ENCODE measurements at places on chromosomes 13 and 19.

DNA sequence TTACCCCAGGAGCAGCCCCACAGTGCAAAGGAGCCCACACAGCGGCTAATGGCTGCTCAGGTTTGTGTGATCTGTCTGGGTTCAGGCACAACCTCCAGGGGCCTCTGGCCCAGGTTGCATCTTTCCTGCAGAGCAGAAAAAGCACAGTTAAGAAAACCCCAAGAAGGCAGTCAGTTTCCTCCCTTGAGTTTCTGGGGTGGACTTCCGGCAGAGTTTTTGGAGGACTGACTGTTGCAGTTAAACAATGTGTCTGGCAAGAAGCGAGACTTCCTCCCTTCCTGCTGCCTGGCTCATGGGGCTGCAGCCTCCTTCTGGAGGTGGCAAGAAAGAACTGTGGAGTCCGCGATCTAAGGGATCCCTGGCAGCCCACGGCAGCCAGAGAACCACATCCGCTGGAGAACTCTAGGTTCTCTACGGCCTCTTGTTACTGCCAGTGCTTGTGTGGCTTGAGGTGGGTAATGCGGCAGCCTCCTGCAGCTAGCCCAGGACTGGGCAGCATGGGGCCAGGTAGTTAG, 114.4 kb downstream of the ZDHHC20 start:
- DNase-seq, result no peak

DNA sequence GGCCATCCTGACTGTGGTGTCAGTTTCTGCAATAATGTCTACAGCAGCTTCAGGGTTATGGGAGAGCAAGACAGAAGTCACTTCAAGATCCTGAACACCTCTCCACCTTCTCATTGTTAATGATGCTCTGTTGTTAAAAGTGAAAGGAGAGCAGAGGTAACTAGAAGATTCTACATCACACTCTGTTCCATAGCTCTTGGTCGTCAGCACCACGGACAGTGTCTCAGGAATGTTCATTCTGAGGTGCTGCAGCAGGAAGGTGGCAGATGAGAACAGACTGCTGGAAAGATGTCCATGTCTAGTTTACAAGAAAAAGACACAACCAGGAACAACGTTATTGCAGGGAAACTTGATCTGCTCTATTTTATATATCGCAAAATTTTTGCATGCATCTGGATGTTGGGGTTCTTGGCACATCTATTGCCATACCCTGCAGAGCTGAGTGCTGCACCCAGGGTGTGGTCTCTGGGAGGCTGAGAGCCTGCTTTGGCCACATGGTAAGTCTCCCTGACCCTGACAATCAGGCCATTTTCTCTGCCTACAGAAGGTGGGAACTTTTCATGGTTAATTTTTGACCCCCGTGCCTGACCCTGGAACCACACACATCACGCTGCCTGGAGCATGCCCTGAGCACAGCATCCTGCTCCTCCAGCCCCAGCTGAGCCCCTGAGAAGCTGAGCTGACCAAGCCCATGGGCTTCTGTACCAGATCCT, 12.7 kb downstream of the CEACAM21 start:
- no peak for DNase-seq

DNA sequence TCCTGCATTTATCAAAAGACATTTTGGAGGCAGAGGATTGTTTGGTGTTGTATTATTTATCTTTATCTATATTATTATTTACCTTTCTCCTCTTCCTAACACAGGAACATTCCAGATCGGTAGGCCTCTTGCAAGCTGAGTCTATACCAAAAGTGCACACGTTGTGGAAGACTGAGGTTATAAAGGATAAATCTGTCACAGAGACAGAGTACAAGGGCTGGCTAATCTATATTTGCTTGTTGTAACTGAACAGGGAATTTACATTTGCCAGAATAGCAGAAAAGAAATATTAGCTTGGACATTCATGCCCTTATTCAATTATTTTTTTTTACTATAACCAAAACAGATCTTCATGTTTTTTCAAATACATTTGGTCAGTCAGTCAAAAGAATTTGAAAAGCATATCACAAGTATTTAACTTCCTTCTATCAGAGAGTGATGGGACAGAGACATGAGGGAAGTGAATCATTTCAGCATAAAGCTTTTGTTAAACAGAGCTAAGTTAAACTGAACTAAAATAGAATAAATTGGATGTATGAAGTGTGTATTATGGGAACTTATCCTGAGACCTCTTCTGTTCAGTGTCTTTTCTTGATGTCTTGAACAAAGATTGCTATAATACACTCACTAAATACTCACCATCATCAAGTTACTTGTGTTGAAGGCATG, 352.5 kb downstream of the DNAJC15 start:
- no peak for DNase-seq

GRCh38 chr19:43534816-43535761, 2.1 kb downstream of the ZNF575 start:
- no peak for DNase-seq

GRCh38 chr13:77535448-77535847, at the start of gene SCEL:
SCEL (plus strand) TSS chr13:77535706; CDS start chr13:77555876, 20,170 bp downstream.
- no peak for DNase-seq

- DNase-seq, result peak; percentile 23
These were observed 12.3 kb downstream of the CLDN10 start for GRCh38 chr13:95564733-95565291.

DNA sequence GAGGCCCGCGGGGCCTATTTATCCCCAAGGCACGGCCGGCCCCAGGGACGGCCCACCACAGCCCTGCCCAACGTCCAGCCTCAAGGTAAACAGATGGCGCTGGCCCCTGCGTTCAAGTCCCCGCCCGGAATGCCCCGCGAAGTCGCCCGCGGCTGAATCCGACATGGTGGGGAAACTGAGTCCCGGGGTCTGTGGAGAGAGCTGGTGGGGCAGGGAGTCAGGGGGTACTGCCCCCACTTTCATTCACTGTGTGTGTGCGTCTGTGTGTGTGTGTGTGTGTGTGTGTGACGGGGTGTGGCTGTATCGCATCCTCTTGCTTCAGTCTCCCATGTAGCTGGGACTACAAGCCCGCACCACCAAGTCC, 192 bp upstream of the COMP start:
- DNase-seq, result no peak

- DNase-seq, result no peak
These were observed 722 bp upstream of the ICAM1 start for GRCh38 chr19:10270180-10270615.

- no peak for DNase-seq
These were observed at the start of gene PLK5 for GRCh38 chr19:1523412-1524286. PLK5 (plus strand) TSS chr19:1524077; CDS start chr19:1526997, 2,920 bp downstream.

GRCh38 chr13:20221772-20222171, 10.3 kb downstream of the GJB6 start:
- no peak for DNase-seq

DNA sequence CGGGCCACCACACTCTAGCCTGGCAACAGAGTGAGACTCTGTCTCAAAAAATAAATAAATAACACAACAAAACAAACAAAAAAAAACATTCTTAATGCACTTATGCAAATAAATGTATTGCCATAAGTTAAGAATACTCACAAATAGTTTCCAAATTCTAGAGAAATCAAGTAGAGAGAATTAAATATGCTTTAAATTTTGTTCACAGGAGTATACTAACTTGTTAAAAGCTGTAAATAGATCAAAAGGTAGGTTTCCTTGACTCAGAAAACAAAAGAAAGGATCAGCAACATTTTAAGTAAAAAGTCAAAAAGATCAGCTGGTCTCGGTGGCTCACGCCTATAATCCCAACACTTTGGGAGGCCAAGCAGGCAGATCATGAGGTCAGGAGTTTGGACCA, 50.5 kb upstream of the ZNF429 start:
- DNase-seq, result no peak

DNA sequence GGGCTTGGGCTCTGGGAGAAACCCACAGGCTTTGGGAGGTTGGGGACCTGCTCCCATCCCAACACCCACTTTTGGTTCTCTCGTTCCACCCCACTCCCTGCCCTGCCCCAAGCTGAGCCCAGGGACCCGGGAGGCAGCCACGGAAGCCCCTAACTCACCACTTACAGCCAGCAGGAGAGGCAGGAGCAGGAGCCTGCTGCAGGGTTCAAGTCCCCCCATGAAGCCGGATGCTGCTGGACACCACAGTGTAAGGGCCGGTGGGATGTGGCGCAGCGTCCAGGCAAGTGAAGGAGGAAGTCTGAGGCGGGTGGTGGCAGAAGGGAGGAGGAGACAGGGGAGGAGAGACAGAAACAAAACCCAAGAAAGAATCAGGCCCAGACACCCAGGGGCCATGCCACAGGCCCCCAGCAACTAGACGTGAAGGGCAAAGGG, at the start of gene TYROBP:
TSS of gene TYROBP (minus strand) at position 286 of the 432 bp plus-strand sequence. CDS start at position 219, 67 bp downstream.
- DNase-seq, result no peak

DNA sequence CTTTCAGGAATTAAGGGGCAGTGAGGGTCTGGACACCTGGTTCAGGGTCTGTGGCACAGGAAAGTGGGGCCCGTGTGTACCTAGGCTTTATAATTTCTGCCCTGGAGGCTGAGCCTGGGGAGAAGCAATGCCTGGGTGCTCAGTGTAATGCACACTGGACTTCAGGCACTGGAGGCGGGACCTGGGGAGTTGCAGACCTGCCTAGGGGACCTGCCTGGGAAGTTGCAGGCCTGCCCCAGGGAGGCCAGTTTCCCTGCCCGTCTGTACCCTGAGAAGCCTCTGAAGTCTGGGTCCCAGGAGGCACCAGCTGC, 2.5 kb upstream of the TMEM59L start:
- DNase-seq, result no peak

DNA sequence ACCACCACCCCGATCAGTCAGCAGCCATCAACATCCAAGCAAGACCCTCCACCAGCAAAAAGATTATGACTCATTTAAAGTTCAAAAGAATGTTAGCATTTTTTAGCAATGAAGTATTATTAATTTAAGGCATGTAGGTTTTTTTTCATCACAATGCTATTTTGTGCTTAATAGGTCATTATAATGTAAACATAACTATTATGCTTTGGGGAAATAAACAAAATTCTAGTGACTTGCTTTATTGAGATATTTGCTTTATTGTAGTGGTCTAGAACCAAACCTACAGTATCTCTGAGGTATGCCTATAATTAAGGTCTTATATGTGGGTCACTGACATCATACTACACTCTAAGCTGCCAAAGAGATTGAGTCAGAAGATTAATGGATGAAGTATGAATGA, 20.0 kb downstream of the KLF12 start:
- DNase-seq, result no peak

DNA sequence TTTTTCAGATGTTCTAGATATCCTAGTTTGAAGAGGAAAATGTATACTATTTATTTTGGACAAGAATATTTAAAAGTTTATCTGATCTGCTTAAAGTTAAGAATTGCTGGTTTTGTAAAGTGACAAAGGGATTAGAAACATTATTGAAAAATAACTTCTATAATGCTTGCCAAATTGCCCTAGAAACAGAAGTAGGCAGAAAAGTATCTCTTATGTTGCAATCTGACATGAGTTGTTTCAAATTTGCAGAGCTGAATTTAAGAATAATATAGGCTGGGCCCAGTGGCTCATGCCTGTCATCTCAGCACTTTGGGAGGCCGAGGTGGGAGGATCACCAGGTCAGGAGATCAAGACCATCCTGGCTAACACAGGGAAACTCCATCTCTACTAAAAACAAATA, 777.1 kb downstream of the LIG4 start:
- no peak for DNase-seq

DNA sequence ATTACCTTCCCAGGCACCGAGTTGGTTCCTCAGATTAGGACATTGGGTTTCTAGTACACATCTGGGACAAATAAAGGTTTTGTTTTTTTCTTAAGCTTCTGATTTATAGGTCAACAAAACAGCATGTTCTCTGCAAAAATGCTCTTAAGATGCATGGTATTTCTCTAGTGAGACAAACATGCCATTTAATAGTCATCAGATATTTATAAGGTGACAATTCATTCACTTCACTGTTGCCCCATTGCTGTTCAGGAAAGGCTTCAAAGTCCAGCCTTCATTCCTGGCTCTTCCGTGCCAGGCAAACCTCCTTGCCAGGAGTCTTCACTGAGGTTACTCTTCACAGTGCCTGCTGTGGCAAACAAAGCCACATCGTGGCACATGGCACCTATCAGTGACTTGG, 156.3 kb upstream of the FNDC3A start:
- no peak for DNase-seq

DNA sequence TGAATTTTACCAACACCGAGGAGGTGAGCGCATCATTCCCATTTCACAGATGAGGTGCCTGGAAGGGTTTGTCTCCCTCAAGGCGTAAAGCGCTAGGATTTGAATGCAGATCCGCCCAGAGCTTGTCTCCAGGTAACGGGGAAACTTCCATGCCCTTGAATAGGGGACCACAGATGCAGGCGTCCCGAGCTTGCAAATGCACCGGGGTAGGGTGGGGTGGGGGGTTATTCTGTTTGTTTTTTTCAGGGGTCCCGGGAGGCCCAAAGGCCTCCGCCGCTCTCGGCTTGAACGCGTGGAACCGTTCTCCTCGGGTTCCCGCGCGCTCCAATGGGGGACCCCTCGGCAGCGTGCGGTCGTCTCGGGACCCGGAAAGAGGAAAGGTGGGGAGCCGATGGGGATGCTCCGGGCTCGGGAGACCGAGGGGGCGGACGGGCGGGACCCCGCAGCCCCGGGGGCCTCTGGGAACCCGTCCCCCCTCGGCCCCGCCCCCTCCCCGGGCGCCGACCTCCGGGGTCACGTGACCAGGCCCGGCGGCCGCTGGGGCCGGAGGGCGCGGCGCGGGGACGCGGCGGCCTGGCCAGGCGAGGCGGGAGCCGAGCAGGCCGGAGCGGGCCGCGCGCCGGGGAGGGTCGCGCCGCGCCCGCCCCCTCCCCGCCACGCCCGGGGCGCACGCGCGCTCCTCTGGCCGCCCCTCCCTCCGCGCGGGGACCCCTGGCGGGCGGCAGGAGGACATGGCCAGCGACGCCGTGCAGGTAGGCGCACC, at the start of gene PKN1:
TSS of gene PKN1 (plus strand) at position 516 of the 763 bp plus-strand sequence. CDS start at position 732, 216 bp downstream.
- DNase-seq, result no peak

DNA sequence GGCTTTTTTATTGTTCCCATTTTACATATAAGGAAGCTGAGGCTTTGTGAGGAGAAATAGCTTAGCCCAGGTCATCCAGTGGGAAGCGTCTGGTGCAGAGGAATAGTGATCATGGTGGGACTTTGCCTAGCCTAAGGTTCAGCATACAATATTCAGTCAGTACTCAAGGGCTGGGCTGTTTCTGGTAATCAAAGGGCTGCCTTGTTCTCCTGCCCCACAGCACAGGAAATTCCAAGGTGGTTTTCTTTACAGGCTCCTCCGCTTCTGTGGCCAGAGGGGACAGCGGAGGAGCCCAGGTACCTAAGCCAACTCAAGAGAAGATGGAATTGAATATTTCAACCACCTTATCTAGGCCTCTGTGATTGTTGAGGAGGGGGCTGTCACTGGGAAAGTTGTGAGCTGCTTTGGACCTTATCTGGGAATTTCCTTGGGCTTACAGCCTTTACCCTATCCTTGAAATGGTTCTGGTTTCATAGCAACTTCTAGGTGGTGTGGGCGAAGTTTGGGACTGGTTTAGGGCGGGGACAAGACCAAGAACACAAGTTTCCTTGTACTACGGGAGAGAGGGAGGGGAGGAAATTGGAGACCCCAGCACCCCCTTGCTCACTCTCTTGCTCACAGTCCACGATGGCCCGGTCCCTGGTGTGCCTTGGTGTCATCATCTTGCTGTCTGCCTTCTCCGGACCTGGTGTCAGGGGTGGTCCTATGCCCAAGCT, at the start of gene MIA:
TSS of gene MIA (plus strand) at position 606 of the 716 bp plus-strand sequence. CDS start at position 628, 22 bp downstream.
- DNase-seq, result no peak

- no peak for DNase-seq
These were observed 458.9 kb downstream of the COG6 start for GRCh38 chr13:40114305-40114896.

- no peak for DNase-seq
These were observed 360.3 kb upstream of the ZNF507 start for GRCh38 chr19:31985001-31985605.
